ENCODE measurements at places on chromosomes 3 and 15.

- DNase-seq = no peak
These were observed 12.2 kb upstream of the SACM1L start for GRCh38 chr3:45677033-45677446.

- DNase-seq = no peak
These were observed 456.7 kb upstream of the RASGRP1 start for GRCh38 chr15:39021341-39021740.

DNA sequence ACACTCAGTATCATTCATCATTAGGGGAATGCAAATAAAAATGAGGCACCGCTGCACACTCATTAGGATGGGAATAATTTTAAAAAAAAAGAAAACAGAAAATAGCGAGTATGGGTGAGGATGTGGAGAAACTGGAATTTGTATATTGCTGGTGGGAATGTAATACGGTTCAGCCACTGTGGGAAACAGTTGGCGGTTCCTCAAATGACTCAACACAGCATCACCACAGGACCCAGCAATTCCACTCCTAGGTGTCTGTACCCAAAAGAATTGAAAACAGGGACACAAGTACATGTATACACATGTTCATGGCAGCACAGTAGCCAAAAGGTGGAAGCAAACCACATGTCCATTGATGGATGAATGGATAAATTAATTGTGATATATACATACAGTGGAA lies 35.2 kb upstream of the RFTN1 start:
- DNase-seq = no peak

DNA sequence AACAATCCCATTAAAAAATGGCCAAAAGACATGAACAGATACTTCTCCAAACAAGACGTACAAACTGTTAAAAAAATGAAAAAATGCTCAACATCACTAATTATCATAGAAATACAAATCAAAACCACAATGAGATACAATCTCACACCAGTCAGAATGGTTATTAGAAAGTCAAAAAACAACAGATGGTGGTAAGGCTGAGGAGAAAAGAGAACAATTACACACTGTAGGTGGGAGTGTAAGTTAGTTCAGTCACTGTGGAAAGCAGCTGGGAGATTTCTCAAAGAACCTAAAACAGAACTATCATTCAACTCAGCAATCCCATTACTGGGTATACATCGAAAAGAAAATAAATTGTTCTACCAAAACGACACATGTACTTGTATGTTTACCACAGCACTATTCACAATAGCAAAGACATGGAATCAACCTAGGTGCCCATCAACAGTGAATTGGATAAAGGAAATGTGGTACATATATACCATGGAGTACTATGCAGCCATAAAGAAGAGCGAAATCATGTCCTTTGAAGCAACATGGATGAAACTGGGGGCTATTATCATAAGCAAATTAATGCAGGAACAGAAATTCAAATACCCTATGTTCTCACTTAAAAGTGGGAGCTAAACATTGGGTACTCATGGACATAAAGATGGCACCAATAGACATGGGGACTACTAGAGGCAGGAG lies 51.5 kb downstream of the MYO1E start:
- DNase-seq = no peak

- DNase-seq = no peak
These were observed 44.5 kb upstream of the PDZRN3 start for GRCh38 chr3:73669260-73669659.

DNA sequence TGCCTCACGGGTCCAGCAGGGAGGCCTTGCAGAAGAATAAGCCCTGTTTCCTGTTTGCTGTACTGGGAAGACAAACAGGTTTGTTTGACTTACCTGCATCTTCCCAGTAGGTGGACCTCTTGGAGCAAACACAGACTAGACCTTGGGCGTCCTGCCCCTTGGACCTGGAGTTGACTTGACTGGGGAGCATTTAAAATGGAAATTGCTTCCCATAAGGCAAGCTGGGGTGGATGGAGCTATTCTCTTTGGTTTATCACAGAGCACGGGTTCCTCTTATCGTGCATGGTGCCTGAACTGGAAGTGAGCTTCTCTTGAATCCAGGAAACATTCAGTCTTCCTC lies 151.4 kb downstream of the RPLP1 start:
- DNase-seq = peak; percentile 93

- DNase-seq = no peak
These were observed 339.7 kb upstream of the NR2F2 start for GRCh38 chr15:95990833-95991232.

- no peak for DNase-seq
These were observed 61.6 kb downstream of the STAG1 start for GRCh38 chr3:136690599-136690998.

- peak; percentile 13 for DNase-seq
These were observed 387.0 kb downstream of the ZBBX start for GRCh38 chr3:166993015-166993630.

DNA sequence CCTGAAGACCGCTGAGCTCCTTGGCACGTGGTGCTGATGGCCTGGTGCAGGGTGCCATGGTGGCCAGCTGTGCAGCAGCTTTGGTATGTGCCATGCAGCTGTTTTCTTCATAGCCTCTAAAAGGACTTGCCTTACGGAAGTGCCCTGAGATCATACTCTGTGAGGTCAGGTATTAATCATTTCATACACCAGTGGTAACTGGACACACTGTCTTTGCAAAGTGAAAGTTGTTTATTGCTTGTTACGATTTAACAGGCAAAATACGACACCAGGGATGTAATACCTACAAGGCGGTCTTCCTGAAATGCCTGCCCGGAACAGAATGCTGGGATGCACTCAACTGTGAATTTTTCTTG lies 184.6 kb downstream of the ATP10A start:
- DNase-seq = no peak

- no peak for DNase-seq
These were observed 557.0 kb upstream of the SGO1 start for GRCh38 chr3:20742903-20743552.

GRCh38 chr15:70308011-70308734 lies 210.5 kb upstream of the TLE3 start:
- DNase-seq = no peak

DNA sequence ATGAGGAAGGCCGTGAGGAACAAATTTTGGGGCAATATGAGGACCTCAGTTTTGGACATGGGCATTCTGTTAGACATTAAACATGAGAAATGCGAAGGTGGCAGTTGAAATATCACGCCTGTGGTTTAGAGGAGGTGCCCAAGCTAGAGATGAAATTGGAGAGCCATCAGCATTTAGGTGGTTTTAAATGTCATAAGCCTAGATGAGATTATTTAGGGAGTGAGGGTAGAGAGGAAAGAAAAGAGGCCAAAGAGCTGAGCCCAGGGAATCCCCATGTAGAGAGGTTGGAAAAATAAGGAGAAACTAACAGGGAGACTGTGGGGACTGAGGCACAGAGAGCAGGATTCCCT lies 14.9 kb downstream of the RTP1 start:
- no peak for DNase-seq

- no peak for DNase-seq
These were observed 64.8 kb downstream of the DUT start for GRCh38 chr15:48396020-48396419.

DNA sequence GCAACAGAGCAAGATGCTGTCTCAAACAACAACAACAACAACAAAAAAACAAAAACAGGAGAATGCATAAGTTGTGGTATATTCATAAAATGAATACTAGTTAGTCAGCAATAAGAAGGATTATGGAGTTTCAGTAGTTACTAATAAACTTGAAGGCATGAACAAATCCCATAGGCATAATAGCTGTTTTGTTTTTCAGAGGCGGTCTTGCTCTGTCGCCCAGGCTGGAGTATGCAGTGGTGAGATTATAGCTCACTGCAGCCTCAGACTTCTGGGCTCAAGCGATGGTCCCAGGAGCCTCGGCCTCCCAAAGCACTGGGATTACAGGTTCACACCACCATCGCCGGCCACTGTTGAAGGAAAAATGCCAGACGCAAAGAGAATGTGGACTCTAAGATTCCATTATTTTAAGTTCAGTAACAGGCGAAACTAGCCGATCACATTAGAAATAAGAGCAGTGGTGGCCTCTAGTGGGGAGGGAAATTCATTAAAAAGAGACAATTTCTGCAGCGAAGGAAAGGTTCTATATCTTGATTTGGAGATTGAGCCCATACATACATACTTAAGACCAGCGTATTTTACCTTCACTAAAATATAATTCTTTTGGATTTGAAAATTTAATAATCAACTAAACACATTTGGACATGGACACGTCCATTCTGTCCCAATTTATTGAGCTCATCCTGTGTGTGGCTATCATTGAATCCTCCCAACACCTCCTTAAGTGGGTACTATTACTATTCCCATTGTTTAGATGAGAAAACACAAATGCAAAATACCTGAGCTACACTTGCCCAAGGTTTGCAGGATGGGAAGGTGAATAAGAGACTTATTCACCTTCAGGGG lies 27.4 kb upstream of the HDAC11 start:
- peak; percentile 13 for DNase-seq

GRCh38 chr15:72339777-72340177 lies 19.8 kb upstream of the CELF6 start:
- no peak for DNase-seq

DNA sequence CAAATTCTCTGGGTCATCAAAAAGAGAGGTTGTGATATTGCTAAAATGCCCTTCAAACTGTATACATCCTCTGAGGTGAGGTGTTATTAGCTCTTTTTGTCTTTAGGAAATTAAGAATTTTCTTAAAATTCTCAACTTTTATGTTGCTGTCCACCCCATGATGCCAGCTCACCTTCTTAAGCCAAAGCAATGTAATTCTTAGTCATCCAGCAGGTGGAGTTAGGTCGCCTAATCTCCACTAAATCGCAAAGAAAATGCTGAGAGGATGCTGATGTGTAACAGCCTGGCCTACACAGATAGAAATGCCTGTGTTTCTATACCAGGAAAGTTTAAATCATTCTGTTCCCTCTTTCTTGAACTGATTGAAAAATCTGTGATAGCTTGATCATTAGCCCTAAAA lies 770.2 kb upstream of the ALCAM start:
- DNase-seq = peak; percentile 89

- DNase-seq = no peak
These were observed 159.4 kb downstream of the CDIN1 start for GRCh38 chr15:36738817-36739216.

- no peak for DNase-seq
These were observed 302.3 kb upstream of the ICE2 start for GRCh38 chr15:60781211-60781713.

DNA sequence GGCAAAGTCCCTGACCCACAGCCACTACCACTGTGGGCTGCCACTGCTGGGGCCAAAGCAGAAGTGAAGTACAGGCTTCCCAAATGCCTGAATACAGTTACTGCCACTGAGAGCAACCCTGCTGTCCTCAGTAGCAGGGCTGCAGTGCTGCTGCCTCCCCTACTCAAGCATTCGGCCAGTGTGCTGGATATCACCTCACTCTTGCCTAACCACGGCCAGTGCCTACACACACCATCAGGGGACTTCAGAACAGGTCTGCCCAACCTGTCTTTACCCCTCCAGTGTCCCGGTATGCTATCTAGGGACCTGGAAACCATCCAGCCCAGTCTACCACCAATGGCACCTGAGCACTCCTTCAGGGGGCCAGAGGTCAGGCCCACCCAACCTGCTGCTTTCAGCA lies 261.5 kb upstream of the COL8A1 start:
- no peak for DNase-seq

DNA sequence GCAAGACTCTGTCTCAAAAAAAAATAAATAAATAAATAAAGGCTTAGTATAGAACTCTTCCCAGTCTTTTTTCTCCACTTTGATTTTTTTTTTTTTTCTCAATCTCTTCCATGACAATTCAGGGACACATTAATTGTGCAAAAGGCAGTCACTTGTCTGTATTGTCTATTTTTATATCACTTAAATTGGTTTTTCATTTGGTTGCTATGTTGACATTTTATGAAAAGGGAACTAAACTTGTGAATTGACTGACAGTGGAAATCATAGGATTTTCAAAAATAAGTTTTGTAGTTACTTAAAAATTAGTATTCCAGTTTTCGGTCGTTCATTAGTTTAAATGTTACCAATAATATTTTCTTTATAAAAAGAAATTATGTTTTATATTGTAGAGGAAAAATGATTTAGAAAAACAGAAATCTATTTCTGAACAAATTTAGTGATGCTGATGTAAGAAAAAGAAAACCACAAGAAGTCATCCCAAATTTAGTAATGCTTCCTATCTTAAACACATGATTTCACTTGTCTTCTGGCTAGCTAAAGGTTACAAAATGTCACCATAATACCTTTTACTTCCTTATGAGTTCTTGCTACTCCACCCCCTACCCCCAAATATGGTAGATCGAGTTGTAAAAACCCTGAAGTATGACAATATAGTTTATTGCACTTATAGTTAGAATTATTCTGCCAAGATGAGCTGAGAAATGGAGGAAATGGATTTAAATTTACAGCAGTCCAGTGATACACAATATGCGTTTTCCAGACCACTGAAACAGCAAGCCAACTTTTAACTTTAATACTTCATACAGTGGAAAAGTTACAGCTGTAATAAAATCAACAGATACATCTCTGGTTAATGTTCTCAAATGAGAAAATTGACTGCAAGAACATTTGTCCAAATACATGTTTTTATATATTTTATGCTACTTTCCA lies 37.0 kb downstream of the PPARG start:
- DNase-seq = no peak

DNA sequence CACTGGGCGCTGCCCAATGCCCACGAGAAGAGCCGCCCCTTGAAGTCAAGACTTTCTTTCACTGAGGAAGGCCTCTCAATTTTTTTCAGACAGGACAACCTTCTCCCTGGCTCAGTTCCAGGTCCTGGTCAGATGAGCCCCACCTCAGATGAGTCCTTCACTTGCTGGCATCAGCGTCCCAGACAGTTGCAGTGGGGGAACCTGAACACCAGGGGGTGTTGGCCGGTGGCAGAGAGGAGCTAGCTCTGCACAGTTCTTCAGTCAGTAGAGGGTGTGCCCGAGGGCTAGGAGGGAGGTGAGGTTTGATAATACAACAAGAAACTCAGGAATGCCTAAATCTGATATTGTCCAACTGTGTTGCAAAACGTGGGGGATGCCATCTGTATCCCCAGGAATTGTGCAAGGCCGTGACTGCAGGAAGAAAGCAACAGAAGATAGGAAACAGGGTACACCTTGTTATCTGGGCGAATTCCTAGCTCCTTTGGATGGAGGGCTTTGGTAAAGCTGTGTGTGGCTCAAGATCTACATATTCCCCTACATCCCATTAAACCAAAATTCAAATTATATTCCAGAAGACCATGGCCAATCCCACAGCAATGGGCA lies 34.3 kb downstream of the CCR3 start:
- no peak for DNase-seq

DNA sequence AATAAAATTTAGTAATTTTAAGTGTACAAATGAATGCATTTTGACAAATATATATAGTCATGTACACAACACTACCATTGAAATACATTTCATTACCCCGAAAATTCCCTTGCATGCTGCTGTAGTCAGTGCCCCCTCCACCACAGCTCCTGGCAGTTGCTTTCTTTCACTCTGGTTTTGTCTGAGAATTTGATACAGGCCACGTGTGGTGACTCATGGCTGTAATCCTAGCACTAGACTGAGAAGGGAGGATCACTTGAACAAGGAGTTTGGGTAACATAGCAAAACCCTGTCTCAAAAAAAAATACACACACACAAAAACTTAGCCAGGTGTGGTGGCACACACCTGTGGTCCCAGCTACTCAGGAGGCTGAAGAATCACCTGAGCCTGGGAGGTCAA lies 65.4 kb downstream of the TFRC start:
- DNase-seq = no peak

GRCh38 chr3:171192176-171192854 lies 165.8 kb upstream of the SLC2A2 start:
- DNase-seq = no peak

- no peak for DNase-seq
These were observed 1.2 kb upstream of the MINDY4B start for GRCh38 chr3:150906461-150906860.

All from COR-L47 (cell line).